ENCODE measurements at places on chromosomes 16 and 17. TPM values are rescaled to one million over a fixed set of nuclear protein-coding genes. Genes with fewer than 3 reads are reported as not detected.

Gene TANC2
- 64.9 TPM for total RNA-seq

Gene NEUROD2
- total RNA-seq, result not detected

Gene CXCL16
- 25.8 TPM for total RNA-seq

Gene FOXN1
- total RNA-seq, result not detected

Gene CRHR1
- 1.6 TPM for total RNA-seq

Gene NEURL4
- total RNA-seq, result 17.4 TPM

Gene GRAP
- 9.8 TPM for total RNA-seq

Gene SPATA2L
- 9.0 TPM for total RNA-seq

GRCh38 chr16:11168386-11169051 is 87.5 kb downstream of the SOCS1 start:
- no peaks in the 10 kb centered on the region for H3K27me3 ChIP-seq
- no peaks in the 10 kb centered on the region for H3K36me3 ChIP-seq
- DNase-seq, result no peak
- H3K4me3 ChIP-seq, result no peak overlapping the region

- H3K4me1 ChIP-seq, result no peaks in the 10 kb centered on the region
- peaks cover 37% of the 10 kb centered on the region for H3K27me3 ChIP-seq
- DNase-seq, result no peak
- no peaks in the 10 kb centered on the region for H3K36me3 ChIP-seq
- H3K4me3 ChIP-seq, result no peak overlapping the region
- H3K27ac ChIP-seq, result no peak overlapping the region
Measured at GRCh38 chr16:87638736-87639135, 36.4 kb downstream of the JPH3 start.

DNA sequence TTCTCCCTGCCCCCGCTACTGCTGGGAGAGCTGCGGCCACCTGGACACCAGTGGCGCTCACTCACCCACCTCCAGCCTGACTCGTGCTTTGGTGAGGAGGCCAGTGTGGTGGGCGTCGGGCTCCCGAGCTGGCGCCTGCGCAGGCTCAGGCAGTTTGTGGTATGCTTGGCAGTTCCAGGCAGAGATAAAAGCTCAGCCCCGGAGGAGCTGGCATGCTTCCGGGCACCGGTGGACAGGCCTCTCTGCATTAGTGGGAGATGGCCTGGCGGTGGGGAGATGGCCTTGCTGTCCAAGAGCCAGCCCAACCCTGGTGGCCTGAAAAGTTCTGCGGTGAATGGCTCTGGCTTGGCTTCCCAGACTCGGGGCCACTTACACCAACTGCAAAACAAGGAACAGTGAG is 4.1 kb downstream of the ADGRG1 start:
- no peaks in the 10 kb centered on the region for H3K27me3 ChIP-seq
- peak overlapping the region; percentile 81 for H3K27ac ChIP-seq
- H3K36me3 ChIP-seq, result no peaks in the 10 kb centered on the region
- H3K4me1 ChIP-seq, result peaks cover 33% of the 10 kb centered on the region

DNA sequence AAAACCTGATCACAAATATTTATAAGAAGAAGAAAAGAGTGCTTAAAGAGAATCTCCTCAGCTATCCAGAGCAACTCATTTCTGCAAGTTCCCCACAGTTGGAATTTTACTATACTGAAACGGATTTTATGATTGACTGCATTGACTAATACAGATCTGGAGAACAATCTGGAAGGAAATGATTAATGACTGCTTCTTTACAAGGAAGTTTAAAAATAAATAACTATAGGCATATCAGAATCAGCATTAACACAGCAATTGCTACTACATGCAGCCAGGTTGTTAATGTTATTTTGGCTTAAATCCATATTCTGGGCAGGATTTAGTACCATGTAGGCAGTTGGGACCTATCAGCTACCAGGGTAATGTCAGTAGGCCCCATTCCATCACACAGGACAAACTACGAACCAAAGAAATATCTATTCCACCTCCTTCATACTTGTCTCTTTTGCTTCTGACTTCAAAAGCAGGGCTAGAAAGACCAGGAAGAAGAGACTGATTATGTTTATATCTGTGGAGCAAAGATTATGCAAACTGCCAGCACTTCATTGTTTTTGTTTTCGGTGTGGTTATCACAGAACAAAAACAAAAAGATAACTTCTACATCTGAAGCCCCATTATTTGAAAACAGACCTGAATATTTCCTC is 3.9 kb downstream of the SKAP1 start:
- no peak for DNase-seq
- H3K4me1 ChIP-seq, result no peaks in the 10 kb centered on the region
- H3K4me3 ChIP-seq, result no peak overlapping the region
- no peaks in the 10 kb centered on the region for H3K36me3 ChIP-seq
- no peak overlapping the region for H3K27ac ChIP-seq

GRCh38 chr16:57807968-57808528 is 5.8 kb upstream of the KIFC3 start:
- no peak overlapping the region for H3K4me3 ChIP-seq
- H3K36me3 ChIP-seq, result no peaks in the 10 kb centered on the region
- H3K27me3 ChIP-seq, result no peaks in the 10 kb centered on the region

GRCh38 chr17:11644265-11645212 is 46.3 kb downstream of the DNAH9 start:
- no peak overlapping the region for H3K4me3 ChIP-seq
- no peaks in the 10 kb centered on the region for H3K27me3 ChIP-seq
- peak; percentile 61 for DNase-seq
- H3K27ac ChIP-seq, result no peak overlapping the region
- no peaks in the 10 kb centered on the region for H3K4me1 ChIP-seq

- no peak for DNase-seq
- H3K27me3 ChIP-seq, result no peaks in the 10 kb centered on the region
Measured at GRCh38 chr17:45246861-45247428, 14.9 kb downstream of the SPATA32 start.

- DNase-seq, result no peak
- H3K27ac ChIP-seq, result no peak overlapping the region
- H3K36me3 ChIP-seq, result no peaks in the 10 kb centered on the region
- no peaks in the 10 kb centered on the region for H3K4me1 ChIP-seq
- no peak overlapping the region for H3K4me3 ChIP-seq
- no peaks in the 10 kb centered on the region for H3K27me3 ChIP-seq
Measured at GRCh38 chr17:35912942-35913341, 17.6 kb downstream of the RDM1 start.

DNA sequence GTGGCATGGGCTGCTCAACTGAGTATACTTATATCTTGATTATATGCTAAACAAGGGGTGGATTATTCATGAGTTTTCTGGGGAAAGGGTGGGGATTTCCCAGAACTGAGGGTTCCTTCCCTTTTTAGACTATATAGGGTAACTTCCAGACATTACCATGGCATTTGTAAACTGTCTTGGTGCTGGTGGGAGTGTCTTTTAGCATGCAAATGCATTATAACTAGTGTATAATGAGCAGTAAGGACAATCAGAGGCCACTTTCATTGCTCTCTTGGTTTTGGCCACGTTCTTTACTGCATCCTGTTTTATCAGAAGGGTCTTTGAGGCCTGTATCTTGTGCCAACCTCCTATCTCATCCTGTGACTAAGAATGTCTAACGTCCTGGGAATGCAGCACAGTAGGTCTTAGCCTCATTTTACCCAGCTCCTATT is 12.0 kb downstream of the PRR11 start:
- no peak for DNase-seq
- no peak overlapping the region for H3K4me3 ChIP-seq
- H3K36me3 ChIP-seq, result no peaks in the 10 kb centered on the region

- H3K27me3 ChIP-seq, result no peaks in the 10 kb centered on the region
- H3K4me3 ChIP-seq, result no peak overlapping the region
- H3K4me1 ChIP-seq, result no peaks in the 10 kb centered on the region
- no peaks in the 10 kb centered on the region for H3K36me3 ChIP-seq
- no peak overlapping the region for H3K27ac ChIP-seq
Measured at GRCh38 chr17:77507111-77507885, 366.5 kb downstream of the SEC14L1 start.

- DNase-seq, result no peak
- peak overlapping the region; percentile 15 for H3K4me3 ChIP-seq
- H3K27ac ChIP-seq, result peak overlapping the region; percentile 87
Measured at GRCh38 chr17:3889325-3890012, 3.4 kb downstream of the CAMKK1 start.

DNA sequence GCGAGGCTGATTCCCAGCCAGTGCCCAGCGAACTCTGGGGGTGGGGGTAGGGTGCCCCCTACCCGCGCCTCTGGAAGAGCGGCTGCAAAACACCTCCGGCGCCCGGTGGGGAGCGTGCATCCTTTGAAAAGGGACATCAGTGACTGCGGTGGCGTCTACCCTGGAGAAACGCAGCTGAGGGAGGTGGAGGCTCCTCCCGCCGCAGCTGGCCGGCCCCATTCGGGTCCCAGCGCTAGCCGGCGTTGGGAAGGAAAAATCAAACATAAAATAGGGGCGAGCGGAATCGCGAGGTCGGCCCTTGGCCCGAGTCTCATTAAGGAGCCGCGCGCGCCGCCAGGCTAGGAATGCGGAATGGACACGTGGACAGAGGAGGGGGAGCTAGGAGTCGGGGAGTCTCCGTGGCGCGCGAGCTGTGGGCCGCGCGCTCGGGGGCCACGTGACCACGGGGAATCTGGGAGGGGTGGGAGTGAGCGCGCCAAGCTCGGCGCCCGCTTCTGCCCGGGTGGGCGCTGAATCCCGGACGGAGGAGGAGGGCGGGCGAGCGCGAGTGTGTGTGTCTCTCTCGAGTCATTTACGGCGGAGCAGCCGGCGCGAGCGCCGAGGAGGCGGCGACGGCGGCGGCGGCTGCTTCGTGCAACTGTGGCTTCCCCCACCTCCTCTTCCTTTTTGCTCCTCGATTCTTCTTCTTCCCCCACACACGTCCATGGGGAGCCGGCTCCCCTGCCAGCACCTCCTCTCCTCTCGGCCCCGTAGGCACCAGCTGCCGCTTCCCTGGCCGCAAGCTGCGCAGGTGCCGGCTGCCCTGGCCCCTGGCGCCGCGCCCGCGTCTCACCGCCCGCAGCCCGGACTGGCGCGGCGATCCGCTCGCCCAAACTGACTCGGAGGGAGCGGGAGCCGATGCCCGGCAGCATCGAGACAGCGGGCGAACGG is at the start of gene TMEM132E:
TSS of gene TMEM132E (plus strand) at position 566 of the 930 bp plus-strand sequence. CDS start 1,495 bp downstream, outside the sequence.
- DNase-seq, result peak; percentile 57
- no peaks in the 10 kb centered on the region for H3K36me3 ChIP-seq
- H3K4me1 ChIP-seq, result peaks cover 23% of the 10 kb centered on the region
- H3K27ac ChIP-seq, result no peak within 1 kb of the TSS
- peak within 1 kb of the TSS; percentile 59 for H3K4me3 ChIP-seq
- H3K27me3 ChIP-seq, result peaks cover 6% of the 10 kb centered on the region

- H3K27ac ChIP-seq, result no peak overlapping the region
- no peak overlapping the region for H3K4me3 ChIP-seq
- H3K4me1 ChIP-seq, result no peaks in the 10 kb centered on the region
Measured at GRCh38 chr17:78526231-78527025, 50.8 kb downstream of the DNAH17 start.

DNA sequence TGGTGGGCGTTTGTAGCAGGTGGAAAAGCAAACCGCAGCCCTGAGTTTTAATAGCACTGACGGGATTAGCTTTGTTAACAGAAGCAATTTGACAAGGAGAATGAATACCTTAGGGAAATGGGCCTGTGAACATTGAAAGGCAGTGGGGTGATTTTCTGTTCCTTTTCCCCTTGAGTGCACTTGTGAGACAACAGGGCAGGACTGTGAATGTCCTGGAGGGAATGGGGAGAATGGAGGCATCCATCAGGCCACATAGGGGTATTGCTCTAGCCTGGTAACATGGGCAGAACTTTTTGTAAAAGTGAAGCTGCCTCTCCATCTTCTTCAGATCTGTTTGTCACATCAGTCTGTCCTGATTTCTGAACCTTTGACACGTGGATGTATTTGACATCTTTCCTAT is 26.2 kb downstream of the USP43 start:
- H3K27ac ChIP-seq, result no peak overlapping the region
- no peaks in the 10 kb centered on the region for H3K27me3 ChIP-seq
- no peak overlapping the region for H3K4me3 ChIP-seq
- H3K4me1 ChIP-seq, result no peaks in the 10 kb centered on the region
- no peaks in the 10 kb centered on the region for H3K36me3 ChIP-seq
- no peak for DNase-seq

GRCh38 chr17:77829843-77830799 is 128.4 kb upstream of the TNRC6C start:
- H3K4me1 ChIP-seq, result peaks cover 15% of the 10 kb centered on the region
- DNase-seq, result peak; percentile 50
- H3K36me3 ChIP-seq, result no peaks in the 10 kb centered on the region
- no peaks in the 10 kb centered on the region for H3K27me3 ChIP-seq
- H3K4me3 ChIP-seq, result peak overlapping the region; percentile 15

DNA sequence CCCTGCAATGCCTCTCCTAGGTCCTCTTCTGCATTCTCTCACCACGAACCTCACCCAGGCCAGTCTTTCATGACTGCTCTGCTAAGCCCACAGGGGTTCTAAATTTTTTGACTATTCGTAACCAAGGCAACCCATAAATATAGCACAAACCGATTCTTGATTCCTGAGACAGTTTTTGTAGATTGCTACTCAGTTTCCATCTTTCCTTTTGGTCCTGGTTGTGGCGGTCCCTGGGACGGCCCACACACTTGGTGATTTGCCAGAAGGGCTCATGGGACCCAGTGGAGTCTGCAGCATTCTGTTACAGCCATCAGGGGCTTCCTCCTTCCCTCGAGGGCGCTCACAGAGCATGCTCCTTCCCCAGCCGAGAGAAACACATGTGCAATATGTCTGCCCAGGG is 23.4 kb upstream of the MGAT5B start:
- peaks cover 32% of the 10 kb centered on the region for H3K27me3 ChIP-seq
- no peak overlapping the region for H3K27ac ChIP-seq
- no peaks in the 10 kb centered on the region for H3K36me3 ChIP-seq
- no peak for DNase-seq

DNA sequence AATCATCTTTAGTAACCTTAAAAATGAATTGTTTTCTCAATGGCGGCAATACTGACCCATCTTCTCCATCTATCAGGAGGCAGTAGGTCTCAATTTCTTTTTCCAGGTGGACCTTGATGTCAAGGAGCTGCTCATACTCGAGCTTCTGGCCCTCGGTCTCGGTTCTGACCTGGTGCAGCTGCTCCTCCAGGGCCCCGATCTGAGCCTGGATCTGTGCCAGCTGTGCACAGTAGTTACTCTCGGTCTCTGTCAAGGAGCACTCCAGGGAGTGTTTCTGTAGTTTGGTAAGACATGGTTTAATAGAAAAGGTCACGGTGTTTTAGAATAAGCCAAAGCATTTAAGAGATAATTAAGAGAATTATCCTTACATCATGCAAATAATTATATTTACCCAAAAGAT is 4.9 kb downstream of the KRT27 start:
- H3K27ac ChIP-seq, result no peak overlapping the region
- H3K36me3 ChIP-seq, result no peaks in the 10 kb centered on the region
- DNase-seq, result no peak
- H3K4me3 ChIP-seq, result no peak overlapping the region

GRCh38 chr17:47315451-47316266 is 8.1 kb upstream of the EFCAB13 start:
- H3K27me3 ChIP-seq, result no peaks in the 10 kb centered on the region

- no peaks in the 10 kb centered on the region for H3K27me3 ChIP-seq
- no peak for DNase-seq
- H3K36me3 ChIP-seq, result no peaks in the 10 kb centered on the region
- no peaks in the 10 kb centered on the region for H3K4me1 ChIP-seq
- H3K4me3 ChIP-seq, result no peak overlapping the region
Measured at GRCh38 chr17:51995797-51996403, 162.6 kb downstream of the CA10 start.

DNA sequence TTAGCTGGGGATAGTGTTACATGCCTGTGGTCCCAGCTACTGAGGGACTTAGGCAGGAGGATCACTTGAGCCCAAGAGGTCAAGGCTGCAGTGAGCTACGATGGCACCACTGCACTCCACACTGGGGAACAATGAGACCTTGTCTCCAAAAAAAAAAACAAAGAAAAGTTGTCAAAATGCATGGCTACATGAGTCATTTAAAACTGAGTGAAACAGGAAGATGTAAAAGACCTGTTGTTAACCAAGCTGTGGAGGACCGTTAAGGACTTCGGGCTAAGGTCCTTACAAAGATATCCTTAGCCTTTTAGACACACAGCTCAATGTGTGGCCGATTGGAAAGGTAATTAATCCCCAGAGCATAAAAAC is 25.1 kb downstream of the ZP2 start:
- H3K36me3 ChIP-seq, result peaks cover 7% of the 10 kb centered on the region
- H3K4me3 ChIP-seq, result no peak overlapping the region
- no peak for DNase-seq
- H3K27me3 ChIP-seq, result no peaks in the 10 kb centered on the region
- H3K27ac ChIP-seq, result no peak overlapping the region

All from breast epithelium (tissue), 4 donors.